ENCODE measurements at places on chromosomes 12 and 14.

DNA sequence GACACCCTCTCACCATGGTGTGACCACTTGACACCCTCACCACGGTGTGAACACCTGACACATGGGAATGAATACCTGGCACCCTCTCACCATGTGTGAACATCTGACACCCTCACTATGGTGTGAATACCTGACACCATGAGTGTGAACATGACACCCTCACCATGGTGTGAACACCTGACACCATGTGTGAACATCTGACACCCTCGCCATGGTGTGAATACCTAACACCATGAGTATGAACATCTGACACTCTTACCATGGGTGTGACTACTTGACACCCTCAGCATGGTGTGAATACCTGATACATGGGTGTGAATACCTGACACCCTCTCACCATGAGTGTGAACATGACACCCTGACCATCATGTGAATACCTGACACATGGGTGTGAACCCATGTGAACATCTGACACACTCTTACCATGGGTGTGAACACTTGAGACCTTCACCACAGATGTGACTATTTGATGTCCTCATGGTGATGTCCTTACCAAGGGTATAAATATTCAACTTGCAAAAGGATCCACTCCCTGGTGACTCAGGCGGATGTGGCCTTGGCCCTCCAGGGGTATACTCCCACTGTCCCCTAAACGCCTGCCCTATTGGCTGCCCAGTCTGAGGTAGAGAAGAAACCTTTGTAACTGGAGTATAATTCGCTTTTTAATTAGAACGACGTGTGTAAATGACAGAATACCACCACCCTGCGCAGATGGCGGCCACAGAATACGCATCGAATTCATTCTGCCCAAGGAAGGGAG, 29.1 kb downstream of the RFLNA start:
- DNase-seq = no peak

- DNase-seq = no peak
Observed at GRCh38 chr14:63209160-63209559, 4.9 kb downstream of the RHOJ start.

GRCh38 chr12:2453761-2454090, 341.0 kb upstream of the FKBP4 start:
- DNase-seq = no peak

- DNase-seq = no peak
Observed at GRCh38 chr14:99644723-99645544, at the start of gene HHIPL1. HHIPL1 (plus strand) TSS chr14:99645129; CDS start chr14:99645208, 79 bp downstream.

GRCh38 chr12:112317481-112317880, 64.8 kb downstream of the HECTD4 start:
- no peak for DNase-seq

GRCh38 chr12:9649532-9649940, 20.0 kb upstream of the CLEC2D start:
- no peak for DNase-seq

DNA sequence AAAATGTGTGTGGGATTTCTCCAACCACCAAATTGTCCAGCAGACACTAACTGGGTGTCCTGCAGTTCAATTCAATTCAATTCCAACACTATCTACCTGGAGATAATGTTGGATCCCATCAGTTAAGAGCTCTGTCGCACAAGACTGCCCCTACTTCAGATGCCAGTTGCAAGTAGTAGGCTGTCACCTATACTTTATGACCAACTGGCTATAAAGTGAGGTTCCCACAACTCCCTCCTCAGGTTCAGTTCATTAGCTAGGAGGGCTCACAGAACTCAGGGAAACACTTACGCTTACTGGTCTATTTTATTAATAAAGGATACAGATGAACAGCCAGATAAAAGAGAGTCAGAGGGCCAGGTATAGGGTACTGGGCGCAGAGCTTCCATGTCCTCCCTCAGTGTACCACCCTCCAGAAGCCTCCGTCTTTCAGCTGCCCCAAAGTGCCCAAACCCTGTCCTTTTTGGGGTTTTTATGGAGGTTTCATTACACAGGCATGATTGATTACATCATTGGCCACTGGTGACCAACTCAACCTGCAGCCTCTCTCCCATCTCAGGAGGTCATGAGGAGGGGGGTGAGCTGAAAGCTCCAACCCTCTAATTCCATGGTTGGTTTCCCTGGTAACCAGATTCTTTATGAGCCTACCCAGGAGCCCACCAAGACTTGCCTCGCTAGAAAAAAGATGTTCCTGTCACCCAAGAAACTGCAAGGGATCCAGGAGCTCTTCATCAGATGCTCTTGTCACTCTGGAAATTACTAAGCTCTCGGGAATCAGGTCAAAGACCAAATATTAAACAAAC, 7.5 kb upstream of the SERPINA5 start:
- DNase-seq = no peak

- DNase-seq = no peak
Observed at GRCh38 chr12:76183459-76184186, 99.1 kb upstream of the NAP1L1 start.

DNA sequence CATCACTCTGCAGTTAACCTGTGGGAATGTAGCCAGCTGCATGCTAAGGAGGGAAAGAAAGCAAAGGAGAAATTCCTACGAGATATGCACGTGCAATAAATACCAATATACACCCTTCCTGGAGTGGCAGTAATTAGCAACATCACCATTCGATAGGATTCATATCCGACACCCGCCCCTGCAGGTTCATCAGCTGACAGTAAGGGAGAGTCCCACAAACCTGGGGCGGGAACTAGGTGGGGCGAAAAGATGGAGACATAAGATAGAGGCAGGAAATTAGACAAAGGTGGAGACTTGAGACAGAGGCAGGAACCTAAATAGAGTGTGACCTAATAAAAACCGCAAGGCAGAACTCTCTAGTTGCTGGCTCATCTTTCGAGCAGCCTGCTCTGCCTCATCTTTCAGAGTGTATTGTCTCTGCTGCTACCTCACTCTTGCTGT, 51.6 kb downstream of the PLEKHG3 start:
- DNase-seq = no peak

DNA sequence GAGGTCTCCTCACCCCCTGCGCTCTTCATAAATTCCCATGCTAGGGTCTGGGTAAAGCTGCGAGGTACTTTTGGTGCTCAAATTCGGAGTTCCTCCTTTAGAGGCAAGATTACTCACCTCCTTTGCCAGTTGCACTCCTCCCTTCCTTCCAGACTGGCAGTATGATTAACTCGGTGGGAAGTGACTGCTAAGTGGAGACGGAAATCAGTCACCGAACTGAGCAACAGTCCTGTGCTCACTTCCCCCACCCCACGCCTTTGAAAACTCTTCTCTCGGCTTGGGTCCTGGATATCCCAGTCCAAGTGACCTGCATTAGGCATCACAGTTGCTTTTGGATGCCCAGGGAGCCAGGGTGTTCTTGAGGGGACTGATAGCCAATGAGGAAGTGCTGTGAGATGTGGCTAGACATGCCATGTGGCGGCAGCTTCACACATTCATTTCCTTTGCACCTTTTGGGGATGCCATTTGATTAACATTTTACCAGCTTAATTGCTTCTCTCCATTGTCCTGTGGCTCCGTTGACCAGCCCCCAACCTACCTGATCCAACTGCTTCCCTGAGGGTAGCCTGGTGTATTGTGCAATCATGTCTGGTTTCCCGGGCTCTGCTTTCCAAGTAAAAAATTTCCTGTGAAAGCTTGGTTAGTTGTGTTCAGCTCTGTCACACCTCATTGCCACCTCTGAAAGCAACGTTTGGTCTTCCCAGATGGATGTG, 840 bp downstream of the PNP start:
- DNase-seq = no peak

DNA sequence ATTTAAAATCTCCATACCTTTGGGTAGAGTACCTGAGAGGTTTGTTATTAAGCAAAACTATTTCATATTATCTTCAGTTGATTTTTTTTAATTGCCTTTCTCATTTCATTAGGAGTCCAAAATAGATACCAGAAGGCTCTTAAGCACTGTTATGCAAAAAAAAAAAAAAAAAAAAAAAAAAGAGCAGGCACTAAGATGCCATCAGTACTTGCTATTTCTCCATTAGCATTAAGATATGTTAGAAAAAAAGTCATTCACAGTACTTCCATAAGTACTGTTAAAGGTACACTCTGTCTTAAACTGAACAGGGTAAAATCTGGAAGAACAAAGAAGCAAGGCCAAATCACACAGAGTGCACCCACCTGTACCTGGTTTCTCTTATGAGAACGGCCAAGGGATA, 57.2 kb downstream of the SETD3 start:
- no peak for DNase-seq

DNA sequence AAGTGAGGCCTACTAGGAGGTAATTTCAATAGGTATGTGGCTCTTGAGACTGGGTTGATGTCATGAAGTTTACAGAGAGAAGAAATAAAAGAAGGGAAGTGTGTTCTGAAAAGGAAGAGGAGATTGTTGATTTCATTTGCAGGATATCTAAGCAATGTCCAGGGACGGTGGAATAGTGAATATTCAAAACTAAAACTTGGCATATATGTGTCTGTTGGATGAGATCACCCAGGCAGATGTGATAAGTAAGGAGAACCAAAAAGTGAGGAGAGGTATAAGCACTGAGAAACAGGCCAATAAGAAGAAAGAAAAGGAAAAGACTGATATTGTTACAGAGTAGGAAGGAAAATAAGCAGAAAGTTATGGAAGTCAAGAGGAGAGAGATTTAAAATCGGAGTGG, 255.6 kb downstream of the PDZRN4 start:
- DNase-seq = no peak

- DNase-seq = no peak
Observed at GRCh38 chr12:1305791-1306500, 288.4 kb downstream of the FBXL14 start.

DNA sequence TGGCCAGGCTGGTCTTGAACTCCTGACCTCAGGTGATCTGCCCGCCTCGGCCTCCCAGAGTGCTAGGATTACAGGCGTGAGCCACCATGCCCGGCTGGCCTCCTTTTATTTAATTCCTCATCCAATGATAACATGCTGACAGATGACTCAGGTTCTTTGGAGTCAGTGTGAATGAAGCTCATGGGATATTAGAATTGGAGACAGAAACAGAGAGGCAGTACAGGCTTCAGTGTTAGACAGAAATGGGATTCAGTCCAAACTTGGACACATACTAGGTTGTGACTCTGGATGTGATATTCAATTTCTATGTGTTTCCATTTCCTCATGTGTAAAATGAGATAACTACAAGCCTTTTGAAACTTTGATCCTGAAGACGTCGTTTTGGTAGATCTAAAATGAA, 47.3 kb downstream of the PDE3A start:
- no peak for DNase-seq

DNA sequence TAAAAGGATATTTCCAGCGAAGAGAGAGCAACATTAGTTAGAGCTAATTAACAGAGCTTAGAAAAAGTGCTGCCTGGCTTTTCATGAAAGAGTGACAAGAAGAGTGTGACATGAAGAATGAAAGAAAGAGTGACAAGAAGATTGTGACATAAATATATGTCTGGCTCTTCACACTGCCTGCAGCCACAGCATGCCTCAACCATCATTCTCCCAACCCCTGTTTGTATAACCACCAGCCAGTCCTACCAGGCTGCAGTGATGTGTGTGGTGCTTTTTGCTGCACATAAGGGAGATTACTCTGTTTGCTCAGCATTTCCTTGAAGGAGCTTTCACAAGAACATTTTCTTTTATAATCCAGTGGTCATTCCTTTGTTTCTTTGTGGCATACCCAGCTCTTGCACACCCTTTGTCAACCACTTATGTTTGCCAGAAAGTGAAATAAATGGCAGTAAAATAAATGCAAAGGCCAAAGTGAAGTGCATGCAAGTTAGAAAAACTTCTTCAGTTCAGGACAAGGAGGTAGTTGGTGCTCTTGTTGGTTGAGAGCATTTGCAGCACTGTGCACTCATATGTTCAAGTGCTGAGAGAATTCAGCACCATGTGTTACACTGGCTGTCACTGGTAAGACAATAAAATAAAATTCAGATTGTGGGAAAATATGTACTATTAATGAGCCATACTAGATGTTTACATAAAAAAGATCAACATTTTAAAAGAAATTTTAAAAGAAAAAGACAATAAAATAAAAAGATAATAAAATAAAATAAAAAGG, 50.6 kb downstream of the KIF21A start:
- DNase-seq = no peak

DNA sequence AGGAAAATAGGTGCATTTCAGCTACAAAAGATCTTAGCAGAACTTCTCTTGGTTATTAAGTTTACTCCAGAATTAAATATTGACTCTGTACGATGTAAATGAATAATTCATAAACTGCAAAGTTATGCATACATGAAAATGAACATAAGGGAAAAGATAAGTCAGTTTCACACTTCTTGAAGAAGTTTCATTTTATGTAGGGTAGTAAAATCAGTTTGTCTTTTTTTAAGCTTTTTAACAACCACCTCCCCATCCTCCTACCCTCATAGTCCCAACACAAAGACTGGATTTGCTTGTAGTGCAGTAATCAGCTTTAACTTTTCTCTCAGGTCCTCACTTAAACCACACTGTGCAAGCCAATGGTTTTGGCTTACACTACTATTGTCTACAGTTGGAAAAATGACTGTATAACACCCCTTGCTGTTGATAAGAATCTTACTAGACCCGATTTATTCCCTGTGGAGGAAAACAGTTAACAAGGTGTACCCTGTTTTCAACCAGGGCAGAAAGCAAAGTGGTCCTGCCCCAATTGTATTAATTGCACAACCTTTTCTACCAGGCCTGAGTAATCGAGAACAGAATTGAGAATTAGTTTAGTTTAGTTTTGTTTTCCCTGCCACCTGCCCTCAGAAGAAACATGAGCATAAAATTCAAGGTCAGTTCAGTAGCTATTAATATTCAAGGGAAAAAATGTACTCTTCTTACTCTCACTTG, 44.1 kb downstream of the NIN start:
- no peak for DNase-seq

DNA sequence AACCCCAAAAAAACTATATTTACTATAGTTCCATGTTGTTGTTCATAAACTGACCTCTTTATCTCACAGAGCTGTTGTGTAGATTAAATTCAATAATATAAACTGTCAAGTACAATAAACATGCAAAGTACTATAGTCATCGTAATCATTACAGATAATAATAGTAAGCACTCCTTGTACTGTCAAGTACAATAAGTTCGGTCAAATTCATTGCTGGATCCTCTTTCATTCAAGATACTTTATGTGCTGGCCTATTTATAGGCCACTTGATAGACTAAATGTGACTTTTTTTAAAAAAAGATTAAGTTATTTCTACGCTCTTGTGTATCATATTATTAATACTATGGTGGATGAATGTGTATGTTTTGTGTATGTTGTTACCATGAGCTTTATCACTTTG, 39.2 kb upstream of the KCNJ8 start:
- DNase-seq = no peak

DNA sequence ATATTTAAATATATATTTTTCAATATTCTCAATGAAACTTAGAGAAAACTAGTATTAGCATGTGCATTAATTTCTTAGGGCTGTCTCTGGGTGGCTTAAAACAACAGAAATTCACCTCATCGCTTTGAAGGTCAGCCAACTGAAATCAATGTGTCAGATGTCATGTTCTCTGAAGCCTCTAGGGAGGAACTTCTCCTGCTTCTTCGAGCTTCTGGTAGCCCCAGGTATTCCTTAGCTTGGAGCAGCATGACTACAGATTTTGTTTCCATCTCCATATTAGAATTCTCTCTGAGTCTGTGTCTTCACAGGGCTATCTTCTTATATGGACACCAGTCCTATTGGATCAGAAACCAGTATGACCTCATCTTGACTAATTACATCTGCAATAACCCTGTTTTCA, 221.5 kb downstream of the PDZRN4 start:
- DNase-seq = no peak

GRCh38 chr14:71181215-71182003, 274.1 kb downstream of the PCNX1 start:
- DNase-seq = no peak
